ENCODE measurements at places on chromosomes 6 and 20.

DNA sequence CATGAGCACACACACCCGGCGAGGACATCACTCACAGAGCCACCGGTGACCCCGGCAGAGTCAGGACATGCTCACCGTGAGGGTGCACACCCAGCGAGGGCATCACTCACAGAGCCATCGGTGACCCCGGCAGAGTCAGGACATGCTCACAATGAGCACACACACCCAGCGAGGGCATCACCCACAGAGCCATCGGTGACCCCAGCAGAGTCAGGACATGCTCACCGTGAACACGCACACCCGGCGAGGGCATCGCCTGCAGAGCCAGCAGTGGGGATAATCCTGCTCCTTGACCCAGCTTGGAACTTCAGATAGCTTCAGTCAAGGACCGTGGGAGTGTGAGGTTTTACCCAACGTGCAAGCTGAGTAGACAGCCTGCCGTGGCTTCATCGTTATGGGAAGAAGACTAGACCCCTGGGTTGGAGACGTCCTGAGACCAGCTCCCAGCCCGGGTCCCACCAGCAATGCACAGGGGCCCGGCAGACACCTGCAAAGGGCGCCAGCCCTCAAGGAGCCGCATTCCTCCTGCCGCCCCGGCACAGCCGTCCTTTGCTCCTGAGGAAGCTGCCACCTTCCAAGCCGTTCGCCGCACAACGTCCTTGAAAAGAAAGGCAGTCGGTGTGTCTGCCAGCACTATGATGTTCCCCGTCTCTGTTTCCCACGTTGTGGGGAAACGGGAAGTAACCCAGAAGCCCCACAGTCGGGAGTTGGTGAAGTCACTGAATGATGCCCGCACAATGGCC lies 192.3 kb downstream of the DLL1 start:
- DNase-seq: no peak

- peak; percentile 64 for DNase-seq
These were observed 437.8 kb upstream of the ID4 start for GRCh38 chr6:19399406-19399805.

GRCh38 chr6:78594668-78595066 lies 272.7 kb upstream of the IRAK1BP1 start:
- no peak for DNase-seq

DNA sequence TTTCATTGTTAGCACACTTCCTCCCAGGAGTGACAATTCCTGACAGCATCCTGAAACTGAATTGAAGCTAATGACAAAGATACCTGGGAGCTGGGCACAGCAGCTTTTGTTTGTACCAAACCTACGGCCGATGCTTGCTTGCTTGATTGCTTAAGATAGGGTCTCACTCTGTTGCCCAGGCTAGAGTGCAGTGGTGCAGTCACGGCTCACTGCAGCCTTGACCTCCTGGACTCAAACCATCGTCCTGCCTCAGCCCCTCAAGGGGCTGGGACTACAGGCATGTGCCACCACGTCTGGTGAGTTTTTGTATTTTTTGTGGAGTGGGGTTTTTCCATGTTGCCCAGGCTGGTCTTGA lies 84.7 kb upstream of the SCP2D1 start:
- no peak for DNase-seq

GRCh38 chr6:10411971-10412460 lies 2.9 kb downstream of the TFAP2A start:
- peak; percentile 88 for DNase-seq

GRCh38 chr6:161228921-161229591 lies 44.8 kb downstream of the AGPAT4 start:
- DNase-seq: no peak

DNA sequence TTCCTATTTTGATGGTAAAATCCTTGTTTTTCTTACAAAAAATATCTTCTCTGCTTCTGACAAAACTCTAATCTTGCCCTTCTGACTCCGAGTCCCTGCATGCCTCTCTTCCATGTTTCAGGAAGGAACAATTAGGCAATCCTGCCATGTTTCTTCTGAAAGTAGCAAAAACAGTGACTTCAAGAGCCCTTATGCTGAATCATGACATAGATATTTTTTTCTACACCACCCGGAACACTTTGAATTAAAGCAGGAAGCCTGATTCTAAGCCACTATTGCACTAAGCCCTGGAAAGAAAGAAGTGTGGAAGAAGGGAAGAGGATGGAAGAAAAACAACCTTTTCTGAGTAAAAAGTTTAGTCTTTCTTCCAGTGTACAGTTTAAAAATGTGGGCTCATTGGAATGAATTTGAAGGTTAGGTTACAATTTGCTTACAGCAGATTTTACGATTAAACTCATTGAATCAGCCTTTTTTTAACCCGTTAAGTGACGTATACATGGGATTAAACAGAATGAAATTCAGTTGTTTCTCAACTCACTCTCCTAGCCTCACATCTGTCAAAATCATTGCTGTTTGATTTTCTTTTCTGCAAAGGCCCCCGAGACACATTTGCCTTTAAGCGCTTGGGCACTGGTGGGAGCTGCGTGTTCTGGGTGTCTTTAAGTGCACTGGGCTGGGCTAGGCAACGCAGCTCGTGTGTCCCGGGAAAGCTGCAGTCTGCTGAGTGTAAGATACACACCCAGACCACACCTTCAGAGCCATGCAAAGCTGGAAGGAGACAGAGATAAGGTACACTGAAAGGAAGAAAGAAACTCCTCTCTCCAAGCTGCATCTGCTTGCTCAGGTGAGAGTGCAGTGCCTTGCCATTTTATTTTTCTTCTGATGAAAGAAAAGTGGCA lies 159.4 kb upstream of the CITED2 start:
- no peak for DNase-seq

DNA sequence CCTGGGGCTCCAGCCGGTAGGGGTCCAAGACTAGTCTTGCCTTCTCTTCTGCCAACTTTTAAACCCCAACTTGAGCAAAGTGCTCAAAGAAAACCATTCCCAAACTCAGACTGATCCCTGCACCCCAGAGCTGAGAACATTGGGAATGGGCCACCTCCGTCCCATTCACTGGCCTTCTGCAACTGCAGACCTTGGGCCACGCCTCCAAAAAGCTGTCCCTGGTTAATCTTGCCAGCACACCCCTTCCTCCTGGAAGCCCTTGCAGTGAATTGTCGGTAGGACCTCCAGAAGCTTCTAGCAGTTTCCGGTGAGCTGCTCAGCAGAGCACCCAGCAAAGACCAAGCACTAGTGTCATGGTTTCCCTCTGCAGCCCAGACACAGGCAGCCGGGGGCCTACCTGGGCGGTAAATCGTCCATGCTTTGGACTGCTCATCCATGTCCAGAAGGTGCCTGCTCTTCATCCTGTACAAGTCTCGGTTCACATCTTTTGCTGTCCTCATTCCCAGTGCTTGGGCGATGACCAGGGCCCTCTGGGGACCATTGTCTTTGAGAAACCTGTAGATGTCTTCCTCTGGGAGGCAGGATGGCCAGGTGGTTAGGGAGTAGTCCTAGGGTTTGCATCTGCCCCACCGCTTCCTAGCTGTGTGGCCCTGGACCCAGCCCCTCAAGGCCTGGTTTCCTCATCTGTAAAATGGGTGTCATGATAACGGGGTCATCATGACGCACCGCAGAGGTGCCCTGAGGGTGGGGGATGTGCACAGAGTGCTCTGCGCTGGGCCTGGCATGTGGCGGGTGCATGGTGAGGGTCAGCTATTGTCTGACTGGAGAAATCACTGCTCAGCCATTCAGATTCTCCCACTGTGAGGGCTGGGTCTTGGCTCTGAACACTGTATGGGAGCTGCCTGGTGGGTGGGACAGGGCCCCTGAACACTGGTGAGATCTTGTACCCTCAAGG lies 5.5 kb downstream of the ZBP1 start:
- no peak for DNase-seq

DNA sequence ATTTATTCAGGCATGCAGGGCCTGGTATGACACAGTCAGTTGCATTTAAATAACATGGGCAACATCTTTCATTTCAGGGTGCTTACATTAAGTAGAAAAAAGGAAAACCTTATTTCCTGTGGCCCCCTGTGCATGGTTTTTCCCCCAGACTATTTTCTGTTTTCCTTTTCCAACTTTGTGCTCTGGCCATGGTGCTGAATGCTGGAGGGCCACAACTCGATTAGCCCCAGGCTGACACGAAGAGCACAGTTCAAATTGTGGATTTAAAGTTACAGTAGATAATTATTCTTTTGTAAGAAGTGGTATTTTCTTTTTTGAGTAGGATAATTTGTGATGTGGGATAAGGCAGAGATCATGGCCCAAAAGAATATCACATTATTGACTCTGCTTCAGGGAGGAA lies 332.0 kb downstream of the HAO1 start:
- DNase-seq: no peak

GRCh38 chr6:20403070-20403765 lies 1.5 kb downstream of the E2F3 start:
- DNase-seq: peak; percentile 76

DNA sequence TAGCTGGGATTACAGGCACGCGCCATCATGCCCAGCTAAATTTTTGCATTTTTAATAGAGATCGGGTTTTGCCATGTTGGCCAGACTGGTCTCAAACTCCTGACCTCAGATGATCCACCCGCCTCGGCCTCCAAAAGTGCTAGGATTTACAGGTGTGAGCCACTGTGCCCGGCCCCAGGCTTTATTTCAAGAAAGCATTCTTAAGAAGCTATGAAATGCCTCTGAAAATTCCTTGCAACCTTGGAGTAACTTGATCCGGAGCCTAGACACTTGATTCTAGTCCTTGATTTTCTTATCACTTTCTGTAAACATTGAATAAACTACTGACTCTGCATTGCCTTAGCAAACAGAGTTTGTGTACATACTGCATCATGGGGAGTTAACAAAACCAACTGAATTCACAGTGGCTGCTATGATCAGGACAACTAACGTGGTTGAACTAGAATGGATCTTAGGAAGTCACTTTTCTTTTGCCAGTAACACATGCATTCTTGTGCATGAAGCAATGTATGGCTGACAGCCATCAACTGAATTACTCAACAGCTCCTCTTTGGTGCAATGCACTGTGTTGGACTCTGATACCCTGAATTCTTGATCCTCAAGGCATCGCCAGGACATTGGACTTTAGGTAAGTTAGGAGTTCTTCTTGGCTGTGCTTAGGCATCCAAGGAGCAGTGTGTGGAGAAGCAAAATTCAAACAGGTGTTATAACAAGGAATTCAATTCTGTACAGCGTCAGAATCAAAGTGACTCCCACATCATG lies 102.8 kb upstream of the TMEM170B start:
- no peak for DNase-seq

- DNase-seq: no peak
These were observed 232.1 kb upstream of the TENT5A start for GRCh38 chr6:81984599-81984998.

GRCh38 chr6:83378621-83379388 lies 52.0 kb downstream of the ME1 start:
- no peak for DNase-seq

GRCh38 chr6:138690975-138691594 lies 82.5 kb upstream of the CCDC28A start:
- DNase-seq: no peak

- DNase-seq: no peak
These were observed 12.3 kb downstream of the MAP3K7 start for GRCh38 chr6:90574610-90575009.

DNA sequence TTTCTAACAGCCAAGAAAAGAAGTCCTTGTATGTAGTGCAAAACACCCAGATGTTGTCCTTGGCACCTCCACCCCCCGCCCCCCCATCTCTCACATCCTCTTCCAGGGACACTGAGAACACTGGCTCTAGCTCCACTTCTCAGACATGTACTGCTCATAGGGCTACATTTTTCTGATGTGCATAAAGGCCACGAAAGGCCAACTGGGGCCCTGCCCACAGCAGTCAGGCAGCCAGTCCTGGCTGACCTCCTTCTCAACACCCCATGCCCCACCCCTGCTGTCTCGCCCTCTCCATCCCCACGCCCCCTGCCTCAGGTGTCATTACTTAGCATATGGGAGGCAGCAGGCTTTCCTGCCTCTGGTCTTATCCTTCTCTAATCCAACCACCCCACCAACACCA lies 11.3 kb downstream of the GABRR1 start:
- no peak for DNase-seq

GRCh38 chr6:28940294-28940857 lies 16.6 kb upstream of the TRIM27 start:
- peak; percentile 69 for DNase-seq

DNA sequence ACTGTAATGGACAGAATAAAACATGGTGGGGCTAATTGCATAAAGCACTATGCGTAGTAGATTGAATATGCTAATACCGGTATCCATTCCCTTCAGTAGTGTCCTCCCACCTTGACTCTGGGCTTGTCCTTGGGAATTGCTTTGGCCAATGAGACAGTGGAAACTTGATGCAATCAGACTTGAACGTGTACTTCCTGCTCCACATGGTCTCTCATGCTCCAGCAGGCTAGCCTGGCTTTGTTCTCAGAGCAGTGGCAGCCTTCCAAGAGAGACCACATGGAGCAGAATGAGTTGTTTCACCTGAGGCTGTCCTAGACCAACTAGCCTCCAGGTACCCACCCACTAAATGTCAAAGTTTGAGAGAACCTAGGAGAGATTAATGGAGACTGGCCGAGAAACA lies 37.0 kb upstream of the BTBD3 start:
- DNase-seq: no peak

GRCh38 chr6:26250698-26251044 lies 114.3 kb upstream of the BTN3A2 start:
- DNase-seq: no peak

DNA sequence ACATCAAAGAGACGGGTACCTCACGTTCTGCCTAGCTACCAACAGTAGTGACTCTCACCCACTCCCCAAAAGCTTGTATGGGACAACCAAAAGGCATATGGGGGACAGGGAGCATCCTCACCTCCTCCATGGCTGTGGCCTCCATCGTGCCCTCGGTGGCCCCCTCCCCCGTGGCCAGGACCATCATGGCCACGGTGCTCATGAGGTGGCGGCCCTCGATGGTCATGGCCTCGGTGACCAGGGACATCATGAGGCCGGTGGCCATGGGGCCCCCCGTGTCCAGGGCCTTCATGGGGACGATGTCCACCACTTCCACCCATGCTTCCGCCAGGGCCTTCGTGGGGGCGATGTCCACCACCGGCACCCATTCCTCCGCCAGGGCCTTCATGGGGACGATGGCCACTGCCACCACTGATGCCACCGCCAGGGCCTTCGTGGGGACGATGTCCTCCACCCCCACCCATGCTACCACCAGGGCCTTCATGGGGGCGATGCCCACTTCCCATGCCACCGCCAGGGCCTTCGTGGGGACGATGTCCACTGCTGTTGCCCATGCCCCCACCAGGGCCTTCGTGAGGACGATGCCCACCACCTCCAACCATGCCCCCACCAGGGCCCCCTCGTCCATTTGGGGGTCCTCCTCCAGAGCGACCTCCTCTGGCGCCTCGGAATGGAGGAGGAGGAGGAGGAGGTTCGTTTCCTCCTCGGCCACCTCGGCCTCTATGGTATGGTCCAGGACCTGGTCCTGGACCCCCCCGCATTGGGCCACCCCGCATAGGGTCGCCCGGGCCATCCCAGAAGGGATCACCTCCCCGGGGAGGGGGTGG lies 15.0 kb downstream of the PPP1R10 start:
- DNase-seq: no peak

DNA sequence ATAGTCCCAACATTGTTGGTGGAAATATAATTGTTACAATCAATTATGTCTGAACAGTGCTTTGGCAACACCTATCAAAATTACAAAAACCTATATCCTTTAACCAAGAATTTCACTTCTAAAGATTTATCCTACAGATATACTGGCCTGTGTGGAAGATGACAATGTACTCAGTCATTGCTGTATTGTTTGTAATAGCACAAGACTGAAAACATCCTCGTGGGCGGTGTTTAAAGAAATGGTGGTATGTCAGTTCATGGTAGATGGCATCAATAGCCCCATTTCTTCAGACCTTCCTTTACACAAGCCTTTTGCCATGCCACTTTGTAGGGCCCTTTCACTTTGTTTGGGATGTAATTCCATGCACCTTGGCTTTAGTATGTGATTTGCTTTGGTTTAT lies 9.8 kb upstream of the TPBG start:
- no peak for DNase-seq
